Immature natural killer cell (primary cell): ENCODE measurements at places on chromosomes 7 and 10.

DNA sequence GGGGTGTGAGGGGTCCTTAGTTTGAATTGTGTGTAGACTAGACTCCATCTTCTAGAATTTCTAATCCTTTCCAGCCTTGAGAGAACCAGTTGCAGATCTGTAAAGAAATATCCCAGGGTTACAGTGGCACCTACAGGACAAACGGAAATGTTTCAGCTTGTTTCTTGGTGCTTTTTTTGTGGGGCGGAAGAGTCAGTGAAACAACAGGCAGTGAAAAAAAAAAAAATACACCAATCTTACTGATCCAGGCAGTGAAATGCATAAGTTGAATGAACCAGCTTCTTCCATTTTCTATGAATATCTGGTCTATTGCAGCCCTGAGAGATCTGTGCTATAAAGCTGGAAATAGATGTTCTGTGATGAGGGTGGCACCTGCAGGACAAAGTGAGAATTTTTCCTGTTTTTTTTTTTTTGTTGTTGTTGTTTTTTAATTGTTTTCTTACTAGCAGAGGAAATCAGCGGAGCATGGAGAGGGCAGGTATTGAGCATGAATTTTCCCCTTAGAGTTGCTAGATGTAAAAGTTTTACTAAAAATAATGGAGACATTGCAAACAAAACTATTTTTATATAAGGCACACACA, 81.9 kb upstream of the DYNC1I1 start:
- peak; percentile 43 for DNase-seq

DNA sequence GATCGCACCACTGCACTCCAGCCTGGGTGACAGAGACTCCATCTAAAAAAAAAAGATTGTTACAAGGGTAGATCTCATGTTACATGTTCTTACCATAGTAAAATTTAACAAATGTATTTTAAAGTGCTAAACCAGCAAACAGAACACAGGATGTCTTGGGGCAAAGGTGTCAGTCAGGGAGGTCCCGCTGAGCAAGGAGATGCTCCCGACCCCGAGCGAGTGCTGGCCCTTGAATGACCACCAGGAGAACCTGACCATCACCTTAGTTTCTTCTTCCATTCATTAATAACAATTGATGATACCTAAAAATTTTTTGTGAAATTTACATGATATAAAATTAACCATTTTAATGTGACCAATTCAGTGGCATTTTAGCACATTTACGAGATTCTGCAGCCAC, 241.6 kb upstream of the GPR26 start:
- no peak for DNase-seq

DNA sequence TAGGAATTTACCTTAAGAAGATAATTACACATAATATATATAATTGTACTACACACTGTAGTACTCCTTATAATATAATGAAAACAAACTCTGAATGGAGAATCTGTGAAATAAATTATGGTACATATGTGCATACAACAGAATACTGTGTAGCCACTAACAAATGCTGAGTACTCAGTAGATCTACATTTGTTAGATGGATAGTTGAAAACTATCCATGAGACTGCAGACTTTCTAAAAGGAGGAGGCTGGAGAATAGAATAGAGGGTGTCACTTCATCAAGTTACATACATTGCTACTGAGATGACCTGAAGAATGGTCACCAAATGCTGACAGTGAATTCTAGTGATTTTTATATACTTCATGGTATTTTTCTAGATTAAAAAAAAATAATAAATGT, 68.7 kb upstream of the OGDHL start:
- DNase-seq: no peak

DNA sequence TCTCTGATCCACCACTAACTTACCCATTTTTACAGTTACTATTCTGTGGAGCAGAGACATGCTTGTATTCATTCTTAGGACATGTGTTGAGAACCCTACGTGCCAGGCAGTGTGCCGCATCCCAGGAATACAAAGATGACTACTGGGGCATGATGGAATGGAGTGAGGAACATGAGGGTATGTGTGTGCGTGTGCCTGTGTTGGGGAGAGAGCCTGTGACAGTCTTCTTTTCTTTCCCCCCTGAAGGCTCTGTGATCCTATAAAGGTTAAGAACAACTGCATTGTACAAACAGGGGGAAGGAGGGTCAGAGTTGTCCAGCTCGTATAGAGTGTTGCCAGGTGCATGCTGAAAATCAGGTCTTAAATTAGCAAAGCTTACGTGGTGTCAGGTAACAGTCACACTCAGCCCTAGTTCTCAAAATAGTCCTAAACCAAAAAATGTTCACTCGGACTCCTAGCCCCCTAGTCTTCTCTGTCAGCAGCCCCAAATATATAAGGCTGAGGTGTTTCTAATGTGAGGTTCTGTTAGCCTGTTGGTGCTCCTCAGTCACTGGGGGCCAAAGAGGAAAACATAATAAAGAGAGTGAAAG, 161.9 kb downstream of the CELF2 start:
- no peak for DNase-seq

DNA sequence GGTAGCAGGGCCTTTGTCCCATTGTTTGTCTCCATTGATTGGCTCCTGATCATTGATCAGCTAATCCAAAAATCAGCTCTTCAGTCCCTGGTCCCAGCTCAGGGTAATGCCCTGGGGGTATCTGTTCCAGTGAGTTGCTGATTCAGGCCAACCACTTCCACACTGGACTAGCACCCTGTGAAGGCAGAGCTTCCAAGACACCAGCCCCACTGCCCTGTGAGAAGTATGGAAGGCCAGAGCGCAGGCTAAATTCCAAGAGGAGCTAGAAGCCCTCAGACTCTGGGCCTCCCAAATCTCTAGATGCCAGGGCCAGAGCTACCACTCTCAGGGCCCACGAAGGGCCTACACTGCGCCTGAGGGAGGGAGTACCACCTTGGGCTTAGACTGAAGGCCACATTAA, 10.4 kb downstream of the TMEM72 start:
- no peak for DNase-seq

- DNase-seq: no peak
Measured at GRCh38 chr7:5248201-5248885, 34.4 kb upstream of the SLC29A4 start.

DNA sequence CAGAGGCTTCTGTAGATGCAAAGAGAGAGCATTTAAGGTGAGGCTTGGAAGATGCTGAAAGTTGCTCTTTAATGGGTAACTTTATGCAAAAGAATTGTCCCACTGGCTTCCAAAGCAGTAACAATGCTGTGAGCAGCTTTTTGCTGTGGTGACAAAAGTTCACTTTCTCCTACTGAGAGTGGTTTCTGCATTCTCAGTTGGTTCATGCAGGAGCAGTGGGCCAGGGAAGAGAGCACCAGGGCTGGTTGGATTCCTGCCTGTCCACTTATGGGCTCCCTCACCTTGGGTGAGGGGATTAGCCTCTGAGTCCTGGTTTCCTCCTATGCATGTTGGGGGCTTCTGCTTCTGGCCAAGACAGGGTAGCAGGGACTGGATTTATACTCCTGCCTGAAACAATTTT, 31.1 kb upstream of the GOLGA7B start:
- DNase-seq: no peak

DNA sequence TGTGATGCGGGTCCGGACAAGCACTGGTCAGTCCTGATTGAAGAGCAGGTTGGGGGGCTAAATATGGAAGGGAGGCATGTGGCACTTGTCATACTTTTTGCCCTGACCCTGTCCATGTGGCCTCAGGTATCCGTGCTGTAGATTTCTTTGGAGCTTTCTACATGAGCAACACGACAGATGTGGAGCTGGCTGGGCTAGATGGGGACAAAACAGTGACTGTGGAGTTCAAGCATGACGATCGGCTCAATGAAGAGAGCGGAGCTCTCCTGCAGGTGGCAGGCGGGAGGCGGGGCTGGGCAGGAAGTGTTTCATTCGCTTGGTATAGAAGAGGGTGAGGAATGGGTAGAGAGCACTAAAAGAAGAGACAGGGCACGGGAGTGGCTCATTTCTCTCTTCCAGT, 13.0 kb upstream of the CHCHD1 start:
- no peak for DNase-seq
